ENCODE measurements at places on chromosomes 4 and X. TPM values are rescaled to one million over a fixed set of nuclear protein-coding genes. Genes with fewer than 3 reads are reported as not detected.

GRCh38 chr4:13544606-13545393, 492 bp upstream of the NKX3-2 start:
- peak; percentile 60 for DNase-seq

- DNase-seq = no peak
Measured at GRCh38 chrX:17919896-17920446, 58.9 kb upstream of the RAI2 start.

- no peak for DNase-seq
Measured at GRCh38 chr4:17619416-17620105, 5.1 kb downstream of the MED28 start.

DNA sequence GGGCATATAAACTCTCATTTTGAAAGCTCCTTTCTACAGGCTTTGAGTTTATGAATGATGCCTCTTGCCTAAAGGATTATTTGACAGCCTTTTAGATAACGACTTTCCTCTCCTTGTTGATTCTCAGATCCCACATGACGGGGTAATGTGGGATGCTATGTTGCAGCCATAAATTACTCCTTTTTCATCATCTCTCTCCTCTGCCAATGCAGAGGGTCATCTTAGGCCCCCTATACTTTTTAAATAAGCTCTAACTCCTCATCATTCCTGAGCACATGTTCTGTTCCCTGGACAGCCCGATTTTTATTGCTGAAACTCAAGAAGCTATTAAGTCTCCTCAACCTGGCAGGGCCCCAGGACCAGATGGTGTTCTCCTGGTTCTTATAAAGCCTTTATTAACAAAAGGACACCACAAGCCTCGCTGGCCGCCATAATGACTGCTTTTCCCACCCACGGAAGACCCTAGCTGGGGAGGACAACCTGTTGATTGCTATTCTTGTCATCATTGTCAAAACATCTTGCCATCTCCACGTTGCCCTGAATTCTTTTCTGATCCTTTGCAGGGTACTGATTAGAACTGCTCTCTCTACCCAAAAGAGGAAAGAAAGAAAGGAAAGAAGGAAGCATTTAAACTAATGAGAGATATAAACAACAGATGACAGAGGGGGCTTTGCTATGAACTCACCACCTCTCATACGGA, 150.7 kb downstream of the DHX15 start:
- DNase-seq = peak; percentile 18

GRCh38 chrX:69969460-69969859, 80.3 kb downstream of the AWAT2 start:
- no peak for DNase-seq

- DNase-seq = no peak
Measured at GRCh38 chr4:156718226-156718625, 253.4 kb downstream of the PDGFC start.

COQ2 gene
- polyA plus RNA-seq = 5.6 TPM

PPP2R2C gene
- polyA plus RNA-seq = 0.94 TPM
